Lung microvascular endothelial cell (primary cell): ENCODE measurements at places on chromosomes 4 and X.

- no peak for DNase-seq
Observed at GRCh38 chr4:61521451-61521850, 321.3 kb downstream of the ADGRL3 start.

GRCh38 chr4:1509366-1509765 lies 103.1 kb upstream of the NKX1-1 start:
- no peak for DNase-seq

- DNase-seq, result no peak
Observed at GRCh38 chrX:78455901-78456300, 128.5 kb upstream of the CYSLTR1 start.

DNA sequence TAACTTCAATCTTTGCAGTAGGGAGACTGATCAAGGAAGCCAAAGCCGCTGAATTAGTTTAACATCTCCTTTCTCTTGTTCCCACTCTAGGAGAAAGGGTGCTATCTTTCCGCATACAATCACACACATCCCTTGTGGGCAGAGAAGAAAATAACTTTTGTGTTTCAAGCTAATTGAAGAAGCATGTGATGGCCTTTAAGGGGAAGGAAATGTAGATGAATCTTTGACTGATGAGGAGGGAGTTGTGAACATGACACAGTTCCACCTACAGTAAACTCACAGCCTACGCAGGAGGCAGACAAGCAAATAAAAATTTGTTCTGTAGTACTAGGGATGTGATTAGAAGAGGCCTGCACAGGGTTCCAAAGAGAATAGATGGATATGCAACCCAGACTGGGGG lies 14.7 kb upstream of the SPATA4 start:
- DNase-seq, result no peak

GRCh38 chr4:15811703-15812337 lies 33.7 kb downstream of the CD38 start:
- DNase-seq, result no peak

GRCh38 chrX:46703980-46704379 lies 54.9 kb downstream of the SLC9A7 start:
- DNase-seq, result no peak

DNA sequence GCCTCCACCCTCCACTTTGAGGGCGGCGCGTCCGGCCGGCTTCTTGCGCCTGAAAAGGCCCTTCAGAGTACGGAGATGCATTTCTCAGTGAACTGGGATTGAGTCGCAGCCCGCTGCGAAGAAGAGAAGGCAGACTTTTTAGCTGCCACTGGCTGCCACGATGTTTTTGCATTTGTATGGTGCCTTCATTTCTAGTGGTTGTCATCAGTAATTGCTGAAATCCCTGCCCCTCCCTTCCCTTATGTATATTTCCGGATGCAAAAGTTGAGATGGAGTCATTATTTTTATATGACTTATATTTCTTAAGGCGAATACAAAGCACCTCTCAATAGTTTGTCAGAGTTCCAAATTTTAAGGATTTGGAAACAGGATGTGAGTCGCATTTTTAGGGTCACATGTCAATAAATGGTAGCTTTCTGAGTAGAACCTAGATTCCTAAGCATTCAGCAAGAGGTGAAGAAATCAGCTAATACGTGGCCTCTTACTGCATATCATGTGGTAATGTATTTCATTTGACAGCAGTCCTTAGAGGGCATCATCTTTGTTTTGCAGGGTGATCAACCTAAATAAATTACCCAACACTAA lies 658 bp downstream of the ATP6AP2 start:
- peak; percentile 13 for DNase-seq

- DNase-seq, result no peak
Observed at GRCh38 chr4:131054489-131055019, 1958.6 kb downstream of the C4orf33 start.

- DNase-seq, result peak; percentile 42
Observed at GRCh38 chrX:134026565-134027311, 41.3 kb upstream of the GPC3 start.

DNA sequence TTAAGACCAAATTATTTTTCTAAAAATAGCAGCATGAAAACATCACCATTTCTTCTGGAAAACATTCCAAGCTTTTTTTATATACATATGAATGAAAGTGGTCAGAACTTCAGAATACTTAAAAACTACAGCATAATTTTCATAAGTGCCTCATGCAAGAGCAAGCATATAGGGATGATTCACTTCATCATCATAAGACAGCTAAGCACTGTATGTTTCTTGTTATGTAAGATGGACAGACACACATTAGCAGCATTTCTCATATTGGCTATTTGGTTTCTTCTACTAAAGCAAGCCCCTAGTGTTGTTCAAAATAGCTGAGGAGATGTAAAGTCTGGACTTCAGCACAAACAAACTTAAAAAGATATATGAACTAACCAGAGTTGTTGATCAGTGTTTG lies 213.1 kb upstream of the NOCT start:
- no peak for DNase-seq
